ENCODE measurements at places on chromosomes 11 and 22.

DNA sequence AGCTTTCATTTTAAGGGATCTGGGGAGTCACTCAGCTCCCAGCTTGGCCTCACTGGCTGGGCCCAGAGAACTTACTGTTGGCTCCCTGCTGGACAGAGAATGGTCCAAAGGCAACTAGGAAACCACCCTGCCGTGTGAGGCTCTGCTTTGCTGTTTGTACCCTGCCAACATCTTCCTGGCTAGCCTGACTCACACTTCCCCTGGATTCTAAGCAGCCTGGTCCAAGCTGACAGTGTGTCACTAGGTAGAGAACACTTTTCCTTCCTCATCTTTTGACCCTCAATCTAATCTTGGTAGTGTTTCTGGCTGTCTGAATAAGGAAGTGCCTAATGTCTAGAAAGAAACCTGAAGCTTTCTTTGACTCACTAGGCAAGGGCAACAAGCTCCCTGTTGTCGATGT is 76.7 kb downstream of the FAR1 start:
- no peak for DNase-seq

DNA sequence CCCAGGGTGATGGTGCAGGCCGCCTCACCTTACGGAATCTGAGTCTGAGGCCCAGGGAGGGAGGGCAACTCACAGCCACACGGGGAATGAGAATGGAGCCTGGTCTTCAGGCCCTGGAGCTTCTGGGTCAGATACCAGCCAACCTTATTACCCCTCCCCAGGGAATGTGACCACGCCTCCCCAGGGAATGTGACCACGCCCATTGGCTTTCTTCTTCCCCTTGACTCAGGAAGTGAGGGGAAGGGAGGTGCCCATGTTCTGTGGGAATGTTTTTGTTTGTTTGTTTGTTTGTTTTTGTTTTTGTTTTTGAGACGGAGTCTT is 57.5 kb upstream of the RBFOX2 start:
- DNase-seq: no peak

GRCh38 chr11:115087791-115088190 is 409.5 kb downstream of the NXPE2 start:
- DNase-seq: no peak

DNA sequence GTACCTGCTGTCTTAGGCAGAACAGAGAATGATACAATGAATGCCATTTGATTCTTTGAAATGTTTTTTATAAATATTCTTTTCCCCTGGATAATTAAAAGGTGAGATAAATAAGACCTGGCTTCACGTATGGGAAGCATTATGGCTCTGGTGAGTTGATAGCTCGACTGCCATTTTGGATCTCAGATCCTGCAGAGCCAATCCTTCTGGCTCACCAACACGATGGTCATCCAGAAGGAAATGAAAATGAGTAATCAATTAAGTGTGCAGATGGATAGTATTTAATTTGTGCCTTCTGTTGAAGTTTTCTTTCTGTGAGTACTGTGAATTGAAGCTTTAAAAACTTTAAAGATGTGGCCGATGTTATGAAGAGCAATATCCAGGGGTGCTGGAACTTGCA is 2.7 kb downstream of the TNRC6B start:
- no peak for DNase-seq

GRCh38 chr11:117821431-117821830 is 3.1 kb downstream of the FXYD2 start:
- no peak for DNase-seq

- DNase-seq: no peak
Measured at GRCh38 chr11:8063324-8063723, 17.7 kb upstream of the TUB start.

GRCh38 chr11:69496631-69497220 is 15.3 kb downstream of the LINC01488 start:
- DNase-seq: no peak

GRCh38 chr11:28417601-28418323 is 309.6 kb downstream of the METTL15 start:
- no peak for DNase-seq

GRCh38 chr11:93054881-93055280 is 85.4 kb downstream of the MTNR1B start:
- DNase-seq: no peak

GRCh38 chr11:65492637-65493366 is 6.0 kb upstream of the MALAT1 start:
- DNase-seq: peak; percentile 79

DNA sequence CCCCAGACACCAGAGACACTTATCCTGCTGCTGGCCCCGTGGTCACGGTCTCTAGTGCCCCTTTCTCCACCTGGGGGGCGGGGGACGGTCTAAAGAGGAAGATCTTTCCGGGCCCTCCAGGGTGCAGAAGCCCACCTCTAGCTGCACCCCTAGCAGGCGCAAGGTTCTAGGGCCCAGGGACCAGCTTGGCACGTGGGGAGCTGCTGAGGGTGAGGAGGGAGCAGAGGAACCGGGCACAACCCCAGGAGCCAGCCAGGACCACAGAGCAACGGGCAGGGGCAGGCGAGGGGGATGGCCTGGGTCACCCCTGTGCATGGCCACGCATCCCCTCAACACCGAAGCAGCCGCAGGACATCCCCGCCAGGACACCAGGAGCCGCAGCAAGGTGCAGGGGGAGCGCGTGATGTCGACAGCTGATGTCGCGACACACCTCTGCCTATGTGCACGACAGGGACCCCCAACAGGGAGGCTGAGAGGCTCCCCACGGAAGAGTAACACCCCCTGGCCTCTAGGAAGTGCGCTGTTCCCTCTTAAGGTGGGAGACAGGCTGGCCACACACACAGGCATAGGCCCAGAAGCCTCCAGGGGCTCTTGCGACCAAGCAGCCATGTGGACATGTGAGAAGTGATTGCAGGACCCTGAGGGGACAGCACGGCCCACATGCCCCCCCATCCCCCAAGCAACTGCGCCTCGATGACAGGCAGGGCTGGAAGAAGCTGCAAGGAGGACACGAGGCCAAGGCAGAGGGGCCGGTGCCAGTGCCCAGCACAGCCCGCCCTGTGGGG is 5.1 kb downstream of the LRFN4 start:
- no peak for DNase-seq

- DNase-seq: no peak
Measured at GRCh38 chr11:7347611-7348431, 96.1 kb downstream of the SYT9 start.

DNA sequence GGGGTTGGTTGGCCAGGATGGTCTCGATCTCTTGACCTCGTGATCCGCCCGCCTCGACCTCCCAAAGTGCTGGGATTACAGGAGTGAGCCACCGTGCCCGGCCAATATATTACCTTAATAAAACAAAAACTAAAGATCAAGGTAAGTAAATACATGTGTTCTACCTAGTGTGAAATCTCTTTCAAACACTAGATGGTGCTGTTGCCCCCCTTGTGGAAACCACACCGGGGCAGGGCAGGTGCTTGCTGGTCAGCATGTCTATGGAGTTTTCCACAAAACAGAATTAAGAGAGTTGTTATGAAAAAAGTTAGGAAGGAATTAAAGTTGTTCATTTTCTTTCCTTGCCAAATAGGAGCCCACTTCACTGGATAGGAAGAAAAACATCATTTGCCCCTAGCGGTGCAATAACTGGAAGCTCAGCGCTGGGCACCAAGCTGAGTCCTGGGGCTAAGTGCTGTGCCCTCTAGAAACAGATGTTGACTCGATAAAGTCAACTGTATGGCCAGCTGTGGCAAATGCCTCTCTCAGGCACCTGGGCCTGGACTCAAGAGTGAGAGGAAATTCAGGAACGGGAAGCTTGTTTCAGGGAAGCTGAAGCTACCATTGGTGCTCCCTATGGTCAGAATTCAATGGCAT is 6.3 kb upstream of the KCNJ5 start:
- peak; percentile 48 for DNase-seq

- no peak for DNase-seq
Measured at GRCh38 chr11:123519055-123519796, 89.2 kb downstream of the GRAMD1B start.

- no peak for DNase-seq
Measured at GRCh38 chr11:1853376-1854131, 670 bp downstream of the LSP1 start.

DNA sequence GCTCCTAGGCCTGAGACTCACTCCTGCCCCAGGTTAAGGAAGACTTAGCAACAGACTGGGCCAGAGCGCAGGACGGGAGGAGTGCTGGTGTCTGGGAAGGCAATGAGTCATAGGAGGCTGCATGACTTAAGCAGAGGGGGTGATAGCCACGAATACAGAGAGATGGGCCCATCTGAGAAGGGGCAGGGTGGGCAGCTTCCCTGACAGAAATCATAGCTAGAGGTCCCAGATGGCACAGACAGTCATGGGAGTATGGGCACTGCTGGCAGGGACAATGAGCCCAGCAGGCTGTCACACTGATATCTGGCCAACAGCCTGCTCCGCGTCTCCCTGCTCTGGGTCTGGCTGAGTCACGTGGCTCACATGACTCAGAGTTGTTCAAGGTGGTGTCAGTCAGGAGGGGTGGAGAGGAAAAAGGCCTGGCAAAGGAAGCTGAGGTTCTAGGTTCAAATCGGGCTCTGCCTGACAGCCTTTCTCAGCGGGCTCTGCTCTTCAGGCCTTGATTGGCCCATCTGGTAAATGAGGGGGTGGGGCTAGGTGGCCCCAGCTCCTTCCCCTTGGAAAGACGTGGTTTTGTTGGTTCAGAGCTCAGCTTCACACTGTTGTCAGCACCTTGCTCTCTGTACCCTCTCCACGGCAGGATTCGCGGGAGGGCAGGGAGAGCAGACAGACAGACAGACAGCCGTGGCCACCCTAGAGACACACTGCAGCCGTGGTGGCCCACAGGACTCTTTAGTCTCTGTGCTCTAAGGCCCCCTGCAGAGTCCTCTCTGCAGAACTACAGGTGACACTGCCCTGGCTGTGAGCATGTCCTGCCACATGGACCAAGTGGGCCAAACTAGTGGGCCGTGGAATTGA is 47.8 kb downstream of the DBX1 start:
- DNase-seq: no peak

DNA sequence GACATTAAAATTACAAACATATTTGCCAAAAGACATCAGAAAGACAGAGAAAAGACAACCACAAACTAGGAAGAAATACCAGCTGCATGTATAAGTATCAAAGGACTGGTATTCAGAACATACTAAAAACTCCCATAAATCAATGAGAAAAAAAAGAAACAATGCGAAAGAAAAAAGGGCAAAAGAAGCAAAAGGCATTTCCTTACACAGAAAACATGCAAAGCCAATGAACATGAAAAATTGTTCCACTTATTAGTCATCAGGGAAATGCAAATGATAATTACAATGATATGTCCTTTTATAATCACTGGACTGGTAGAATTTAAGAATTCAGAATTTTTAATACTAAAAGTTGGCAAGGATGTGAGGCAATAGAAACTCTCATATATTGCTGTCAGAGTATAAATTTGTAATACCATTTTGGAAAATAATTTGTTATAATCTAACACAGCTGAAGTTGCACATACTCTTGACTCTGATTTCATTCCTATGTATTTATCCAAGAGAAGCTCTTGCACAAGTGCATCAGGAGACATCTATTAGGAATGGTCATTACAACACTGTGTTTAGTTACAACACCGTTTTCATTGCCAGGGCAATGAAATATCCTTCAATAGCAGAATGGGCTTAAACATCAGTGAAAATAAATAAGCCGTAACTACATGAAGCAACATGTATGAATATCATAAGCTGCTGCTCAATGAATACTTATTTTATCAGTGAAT is 279.7 kb downstream of the SWAP70 start:
- DNase-seq: no peak

GRCh38 chr11:105696000-105696399 is 86.1 kb downstream of the GRIA4 start:
- no peak for DNase-seq

DNA sequence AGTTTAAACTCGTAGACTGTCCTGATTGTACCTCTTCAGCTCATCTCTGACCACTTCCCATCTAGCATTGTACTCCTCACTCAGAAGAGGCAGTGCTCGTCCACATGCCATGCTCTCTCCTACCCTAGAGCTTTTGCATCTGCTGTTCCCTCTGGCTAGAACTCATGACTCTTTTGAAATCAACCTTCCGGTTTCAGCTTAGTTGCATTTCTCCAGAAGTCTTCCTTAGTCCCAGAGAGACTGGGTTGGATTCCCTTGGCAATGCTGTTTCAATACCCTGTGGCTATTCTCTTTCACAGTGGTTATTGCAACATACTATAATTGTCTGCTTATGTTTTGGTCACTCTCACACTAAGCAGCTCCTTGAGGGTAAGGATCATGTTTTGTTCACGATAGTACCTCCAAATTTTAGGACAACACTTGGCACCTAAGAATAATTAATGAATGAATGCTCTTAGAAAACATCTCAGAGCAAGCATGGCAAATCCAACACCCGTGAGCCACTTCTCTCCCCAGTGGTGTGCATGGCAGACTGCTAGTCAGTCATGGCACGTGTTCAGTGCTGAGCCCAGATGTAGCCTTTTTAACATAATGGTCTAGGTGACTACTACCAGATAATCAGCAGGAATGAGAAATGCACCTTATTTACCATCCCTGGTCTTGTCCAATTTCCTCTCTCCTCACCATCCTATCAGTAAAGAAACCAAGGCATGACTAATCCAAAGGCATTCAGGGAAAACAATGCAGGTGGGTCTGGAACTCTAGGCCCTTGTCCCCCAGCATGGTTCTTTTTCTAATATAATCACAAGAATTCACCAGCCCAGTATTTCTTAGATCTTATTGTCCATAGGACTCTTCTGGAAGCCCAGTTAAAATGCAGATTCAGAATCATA is 14.5 kb downstream of the SEPTIN3 start:
- DNase-seq: peak; percentile 22

GRCh38 chr11:9172389-9172788 is 81.0 kb upstream of the SCUBE2 start:
- no peak for DNase-seq

DNA sequence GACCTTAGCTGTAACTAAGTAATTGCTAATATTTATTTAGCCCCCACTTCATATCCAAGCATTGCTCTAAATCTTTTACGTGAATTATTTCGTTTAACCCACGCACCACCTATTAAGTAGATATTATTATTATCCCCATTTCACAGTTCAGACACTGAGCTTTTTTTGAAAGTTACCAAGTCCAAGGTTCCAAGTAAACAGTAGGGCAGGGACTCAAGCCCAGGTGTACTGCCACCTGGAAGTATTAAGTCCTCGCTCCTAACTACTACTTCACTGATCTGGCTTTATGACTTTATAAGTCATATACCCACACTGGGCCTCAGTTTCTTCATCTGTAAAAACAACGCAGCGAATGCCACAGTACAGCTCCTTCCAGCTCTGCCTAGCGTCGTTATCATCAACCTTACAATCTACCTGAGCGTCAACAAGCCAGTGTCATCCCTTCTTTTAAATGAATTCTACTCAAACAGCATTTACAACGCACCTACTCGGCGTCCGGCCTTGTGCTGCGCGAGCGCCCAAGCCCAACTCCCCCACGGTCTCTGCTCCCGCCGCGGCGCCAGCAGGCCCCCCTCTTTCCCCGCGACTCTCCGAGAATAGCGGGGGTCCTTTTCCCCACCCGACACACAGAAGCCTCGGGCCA is 624 bp downstream of the TMEM41B start:
- no peak for DNase-seq
